ENCODE measurements at places on chromosomes 2 and 18.

GRCh38 chr2:18651842-18652774 is 62.7 kb upstream of the NT5C1B start:
- DNase-seq, result no peak

GRCh38 chr18:52826994-52827393 is 487.0 kb downstream of the DCC start:
- DNase-seq, result no peak

GRCh38 chr2:35938838-35939237 is 416.7 kb upstream of the CRIM1 start:
- DNase-seq, result no peak

DNA sequence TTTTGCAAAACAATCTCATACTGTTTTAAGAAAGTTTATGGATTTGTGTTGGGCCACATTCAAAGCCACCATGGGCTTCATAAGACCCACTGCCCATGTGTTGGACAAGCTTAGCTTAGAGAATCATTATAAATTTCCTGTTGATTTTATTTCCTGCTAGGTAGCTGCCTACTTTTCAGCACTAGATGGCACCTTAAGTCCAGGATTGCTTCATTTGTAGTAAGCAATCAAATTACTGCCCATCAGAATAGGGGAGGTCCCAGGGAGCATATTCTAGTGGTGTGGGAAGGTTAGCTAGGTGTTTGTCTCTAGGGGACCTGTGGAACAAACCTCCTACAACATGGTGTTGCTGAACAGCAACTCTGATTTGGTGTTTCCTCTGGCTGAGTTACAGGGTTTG is 11.0 kb upstream of the DCDC2C start:
- DNase-seq, result no peak

DNA sequence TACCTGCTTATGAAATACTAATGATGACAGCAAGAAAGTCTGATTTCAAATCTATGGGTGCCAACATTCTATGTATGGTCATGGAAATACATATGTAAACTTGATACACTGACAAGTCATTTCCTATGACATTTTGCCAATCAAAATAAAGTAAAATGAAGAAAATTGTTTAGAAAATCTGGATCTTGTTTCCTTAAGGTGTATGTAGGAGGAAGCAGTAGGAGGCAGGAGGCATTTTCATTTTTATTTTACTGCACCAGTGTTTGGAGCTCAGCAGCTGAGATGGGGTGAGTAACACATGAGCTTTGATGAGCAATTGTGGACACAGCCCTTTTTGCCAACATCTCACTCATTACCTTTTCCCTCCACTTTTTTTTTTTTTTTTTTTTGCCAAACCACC is 167.0 kb downstream of the AFF3 start:
- no peak for DNase-seq

DNA sequence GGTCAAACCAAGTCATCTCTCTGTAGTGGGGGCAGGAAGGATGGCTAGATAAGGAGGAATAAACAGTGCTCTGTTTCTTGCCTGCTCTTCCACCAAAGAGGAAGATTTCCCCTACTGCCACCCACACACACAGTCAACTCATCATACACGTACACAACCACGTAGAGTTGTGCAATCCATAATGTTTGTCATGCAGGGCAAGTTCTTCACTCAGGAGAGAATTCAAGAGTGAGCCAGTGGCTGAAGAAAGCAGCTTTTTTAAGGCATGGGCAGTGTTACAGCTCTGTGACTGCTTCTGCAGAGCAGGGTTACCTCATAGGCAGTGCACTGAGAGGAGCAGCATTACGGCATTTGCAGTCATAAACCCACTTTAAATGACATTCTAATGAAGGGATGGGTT is 283.0 kb downstream of the RND3 start:
- no peak for DNase-seq

GRCh38 chr2:237299906-237300305 is 114.1 kb downstream of the COL6A3 start:
- no peak for DNase-seq

GRCh38 chr18:61064911-61065310 is 268.3 kb upstream of the CDH20 start:
- DNase-seq, result no peak

- DNase-seq, result no peak
Observed at GRCh38 chr2:1881998-1882397, 137.7 kb upstream of the PXDN start.

- no peak for DNase-seq
Observed at GRCh38 chr2:1156059-1156458, 205.4 kb downstream of the SNTG2 start.

- DNase-seq, result no peak
Observed at GRCh38 chr18:54942569-54942968, 16.7 kb downstream of the CCDC68 start.

GRCh38 chr2:136000502-136000901 is 15.1 kb upstream of the DARS1 start:
- no peak for DNase-seq

DNA sequence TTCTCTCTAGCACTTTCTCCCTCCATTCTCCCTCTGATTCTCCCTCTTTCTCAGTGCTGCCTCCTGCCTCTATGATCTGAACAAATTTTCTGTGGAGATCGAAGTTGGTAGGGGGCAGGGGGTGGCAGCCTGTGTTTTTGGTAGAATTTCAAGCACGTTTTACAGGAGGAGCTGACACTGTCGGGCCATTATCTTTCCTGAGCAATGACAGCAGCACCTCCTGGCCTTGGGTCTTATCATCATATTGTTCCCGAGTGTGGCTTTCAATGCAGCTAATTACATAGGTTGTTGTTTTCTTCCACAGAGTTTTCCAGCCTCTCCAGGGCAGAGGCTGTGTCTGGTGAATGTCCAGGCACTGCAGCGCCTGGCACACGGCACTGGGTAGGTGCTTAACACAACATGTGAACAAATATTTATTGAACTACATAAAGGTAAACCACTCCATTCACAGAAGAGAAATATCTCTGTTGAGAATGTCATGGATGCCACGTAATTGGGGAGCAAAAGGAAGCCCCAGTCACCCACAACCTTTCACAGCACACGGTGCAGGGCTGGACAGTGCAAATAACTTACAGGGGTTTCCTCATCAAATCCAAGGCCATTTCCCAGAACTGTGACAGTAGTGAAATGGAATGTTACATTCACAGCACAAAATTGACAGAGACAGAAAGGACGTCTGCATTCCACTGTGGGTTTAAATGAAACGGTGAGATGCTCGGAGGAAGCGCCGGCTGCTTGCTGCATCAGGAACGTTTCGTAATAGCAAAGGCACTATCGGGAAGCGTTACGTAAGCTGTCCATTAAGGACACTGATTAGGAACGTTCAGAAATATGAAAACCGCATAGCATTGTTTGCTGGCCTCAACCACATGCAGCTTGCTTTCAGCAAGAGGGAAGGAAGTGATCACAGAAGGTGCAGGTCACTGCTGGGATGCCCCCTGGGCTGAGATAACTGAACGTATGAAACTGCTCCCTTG is 6.5 kb upstream of the KCNG2 start:
- no peak for DNase-seq

GRCh38 chr2:168667156-168667555 is 135.3 kb upstream of the NOSTRIN start:
- DNase-seq, result no peak

GRCh38 chr18:22213333-22213973 is 44.1 kb downstream of the GATA6 start:
- DNase-seq, result no peak

DNA sequence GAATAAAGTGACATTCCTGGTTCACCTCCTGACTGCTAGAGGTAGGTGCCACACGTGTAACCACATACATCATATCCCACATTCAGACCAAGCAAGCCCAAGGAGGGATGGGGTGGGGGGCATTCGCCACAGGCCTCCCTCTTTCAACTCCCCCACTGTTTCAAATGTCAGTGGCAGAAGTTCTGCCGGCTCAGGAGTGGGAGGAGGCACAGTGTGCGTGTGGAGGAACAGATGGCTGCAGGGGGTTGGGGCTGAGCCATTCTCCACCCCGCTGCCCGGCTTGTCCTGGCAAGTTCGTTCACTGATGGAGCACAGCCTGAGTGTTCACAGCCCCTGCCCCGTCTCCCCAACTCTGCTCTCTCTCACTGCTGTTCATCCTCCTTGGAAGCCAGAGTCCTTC is 75.4 kb upstream of the TANC1 start:
- no peak for DNase-seq

- DNase-seq, result no peak
Observed at GRCh38 chr2:205850132-205850531, 167.8 kb downstream of the NRP2 start.

DNA sequence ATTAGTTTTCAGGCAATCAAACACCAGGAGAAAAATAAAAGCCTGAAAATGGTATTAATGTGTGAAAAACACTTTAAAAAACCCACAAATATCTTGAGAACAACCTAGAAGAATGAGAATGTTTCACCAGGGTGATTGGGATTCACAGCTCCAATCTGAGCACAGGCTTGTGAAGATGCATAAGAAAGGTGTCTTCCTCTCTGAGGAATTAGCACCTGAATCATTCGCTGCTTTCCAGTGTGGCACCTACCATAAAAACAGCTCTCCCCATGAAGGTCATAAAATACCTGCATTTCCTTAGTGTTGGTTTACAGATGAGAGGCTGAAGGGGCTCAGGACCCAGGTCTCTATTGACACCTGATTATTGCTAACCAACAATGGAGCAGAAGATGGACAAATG is 499.7 kb upstream of the KLHL29 start:
- DNase-seq, result no peak

All from GM06990 (cell line).